Stimulated activated CD4-positive, alpha-beta T cell treated with anti-CD3 and anti-CD28 coated beads, TNF-alpha, amount 100 ng/mL, for 1 hour (primary cell): ENCODE measurements at places on chromosomes 7 and 10.

GRCh38 chr7:116497708-116498107 lies 1.8 kb upstream of the CAV2 start:
- DNase-seq: no peak

- no peak for DNase-seq
These were observed 21.1 kb downstream of the TMEM270 start for GRCh38 chr7:73882047-73882402.

DNA sequence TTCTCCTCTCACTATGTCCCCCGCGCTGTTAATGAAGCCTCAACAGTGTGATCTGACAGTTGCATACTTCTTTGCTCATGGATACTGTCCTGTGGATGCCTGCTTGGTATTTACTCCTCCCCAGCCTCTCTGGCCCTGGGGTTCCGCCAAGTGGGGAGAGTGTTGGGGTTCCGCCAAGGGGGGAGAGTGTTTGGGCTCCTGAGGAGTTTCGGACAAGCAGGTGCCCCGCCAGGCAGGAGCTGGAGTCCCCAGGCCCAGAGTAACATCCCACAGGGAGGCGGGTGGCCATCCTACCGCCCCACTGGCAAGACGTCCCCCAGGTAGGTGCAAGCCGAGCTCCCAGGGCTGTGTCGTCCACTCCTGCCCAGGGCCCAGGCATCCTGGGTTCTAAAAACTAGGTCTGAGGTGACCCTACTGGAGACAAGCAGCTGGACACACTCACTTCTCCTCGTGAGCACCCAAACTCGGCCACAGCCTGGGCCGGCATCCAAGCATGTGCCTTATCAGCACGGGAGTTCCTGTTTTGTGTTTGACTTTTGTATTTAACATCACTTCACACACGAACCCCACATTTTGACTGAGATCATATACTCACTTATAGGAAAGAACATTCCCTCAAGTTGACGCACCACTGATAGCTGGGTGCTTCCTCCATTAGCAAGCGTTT lies 34.2 kb downstream of the CAMK2B start:
- DNase-seq: no peak

GRCh38 chr7:56097700-56098099 lies 4.9 kb upstream of the PHKG1 start:
- no peak for DNase-seq

DNA sequence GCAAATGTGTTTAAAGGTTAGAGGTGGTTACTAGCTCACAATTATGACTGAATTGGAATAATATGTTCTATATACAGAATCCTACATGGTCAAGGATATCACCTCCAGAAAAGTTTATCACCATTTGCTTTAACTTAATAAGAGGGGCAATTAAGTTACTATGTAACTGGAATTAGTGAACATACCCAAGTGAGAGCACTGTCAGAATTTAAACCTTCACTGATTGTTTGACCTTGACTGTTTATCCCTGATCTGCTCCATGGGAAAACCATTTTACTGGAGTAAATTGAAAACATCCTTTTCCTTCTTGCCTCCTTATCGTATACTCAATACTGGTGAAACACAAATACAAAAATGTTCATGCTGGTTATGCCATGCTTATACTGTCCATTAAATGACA lies 107.4 kb downstream of the SEMA3D start:
- no peak for DNase-seq

DNA sequence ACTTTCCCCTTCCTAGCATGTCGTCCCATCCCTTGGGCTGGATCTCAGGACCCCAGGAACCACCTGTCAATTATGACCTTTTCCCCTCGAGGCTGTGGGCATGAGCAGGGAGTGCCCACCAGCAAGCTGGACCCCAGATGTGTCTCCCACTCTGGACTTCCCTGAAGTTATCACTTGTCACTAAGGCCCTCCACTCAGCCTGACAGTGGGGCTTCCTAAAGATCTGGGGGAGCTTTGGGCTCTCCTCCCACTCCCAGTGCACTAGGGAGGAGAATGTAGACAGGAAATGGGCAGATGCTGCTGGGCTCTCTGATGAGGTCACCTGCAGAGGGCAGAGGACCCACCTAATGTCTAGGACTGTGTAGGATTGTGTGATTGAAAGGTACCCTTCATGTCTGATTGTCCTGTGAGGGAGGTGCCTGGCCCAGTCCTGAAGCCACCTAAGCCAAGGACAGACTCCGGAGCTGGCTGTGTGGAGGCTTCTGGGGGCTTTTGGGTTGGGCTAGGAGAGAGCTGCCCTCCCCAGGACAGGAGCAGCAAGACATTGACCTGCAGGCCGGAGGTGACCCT lies 18.7 kb downstream of the MYO1G start:
- DNase-seq: no peak

- no peak for DNase-seq
These were observed 281.5 kb downstream of the GRID1 start for GRCh38 chr10:86085136-86085535.

- no peak for DNase-seq
These were observed 6.1 kb downstream of the PNLIPRP2 start for GRCh38 chr10:116626815-116627214.

DNA sequence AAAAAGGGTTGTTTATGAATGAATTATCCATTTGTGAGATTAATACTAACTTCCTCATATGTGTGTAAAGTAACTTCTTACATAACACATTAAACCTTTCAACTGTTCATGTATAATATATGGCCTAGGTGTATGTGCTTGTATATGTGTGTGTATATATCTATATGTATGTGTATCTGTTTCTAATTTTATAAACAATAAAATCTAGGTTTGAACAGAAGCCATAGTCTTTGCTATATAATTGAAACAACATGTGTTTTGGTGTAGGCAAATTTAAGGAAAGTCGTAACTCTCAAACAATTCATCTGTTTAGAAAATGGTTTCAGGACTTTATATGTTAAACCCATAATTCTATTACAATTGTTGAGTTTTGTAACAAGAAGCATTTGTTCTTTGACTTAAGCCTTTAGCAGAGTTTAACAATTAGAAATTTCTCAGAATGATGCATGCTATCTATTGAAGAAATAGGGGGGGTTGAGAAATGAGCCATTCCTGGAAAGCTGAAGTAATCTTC lies 103.3 kb downstream of the BBS9 start:
- no peak for DNase-seq

GRCh38 chr7:134651991-134652390 lies 5.3 kb downstream of the BPGM start:
- no peak for DNase-seq

GRCh38 chr10:22823109-22823508 lies 104.7 kb upstream of the ARMC3 start:
- DNase-seq: no peak

GRCh38 chr10:42911359-42911758 lies 128.8 kb downstream of the BMS1 start:
- no peak for DNase-seq

DNA sequence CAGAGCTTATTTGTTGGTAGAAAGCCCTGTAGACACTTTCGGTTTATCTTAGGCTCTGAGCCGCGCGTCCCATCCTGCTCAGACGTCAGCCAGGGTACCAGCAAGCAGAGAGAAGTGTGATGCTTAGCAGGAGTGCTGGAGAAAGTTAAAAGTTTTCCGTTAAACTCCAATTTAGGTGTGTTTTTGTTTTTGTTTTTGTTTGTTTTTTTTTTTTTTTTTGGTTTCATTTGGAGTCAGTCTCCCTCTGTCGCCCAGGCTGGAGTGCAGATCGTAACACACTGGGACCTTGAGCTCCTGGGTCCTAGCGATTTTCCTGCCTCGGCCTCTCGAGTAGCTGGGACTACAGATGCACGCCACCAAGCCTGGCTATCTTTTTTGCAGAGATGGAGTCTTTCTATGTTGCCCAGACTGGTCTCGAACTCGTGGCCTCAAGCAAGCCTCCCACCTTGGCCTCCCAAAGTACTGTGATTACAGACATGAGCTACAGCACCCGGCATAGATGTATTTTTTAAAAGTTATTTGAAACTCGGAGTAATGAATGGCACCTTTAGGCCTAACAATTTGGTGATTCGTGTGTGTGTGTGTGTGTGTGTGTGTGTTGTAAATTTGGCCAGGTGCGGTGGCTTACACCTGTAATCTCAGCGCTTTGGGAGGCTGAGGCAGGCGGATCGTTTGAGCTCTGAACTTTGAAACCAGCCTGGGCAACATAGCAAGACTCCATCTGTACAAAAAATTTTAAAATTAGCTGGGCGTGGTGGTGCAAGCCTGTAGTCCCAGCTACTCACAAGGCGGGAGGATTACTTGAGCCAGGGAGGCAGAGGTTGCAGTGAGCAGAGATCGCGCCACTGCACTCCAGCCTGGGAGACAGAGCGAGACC lies 1.3 kb upstream of the HIP1 start:
- peak; percentile 17 for DNase-seq

- no peak for DNase-seq
These were observed 236.5 kb upstream of the PTN start for GRCh38 chr7:137579913-137580640.

- DNase-seq: no peak
These were observed 2.4 kb upstream of the MKLN1 start for GRCh38 chr7:131325179-131325840.

DNA sequence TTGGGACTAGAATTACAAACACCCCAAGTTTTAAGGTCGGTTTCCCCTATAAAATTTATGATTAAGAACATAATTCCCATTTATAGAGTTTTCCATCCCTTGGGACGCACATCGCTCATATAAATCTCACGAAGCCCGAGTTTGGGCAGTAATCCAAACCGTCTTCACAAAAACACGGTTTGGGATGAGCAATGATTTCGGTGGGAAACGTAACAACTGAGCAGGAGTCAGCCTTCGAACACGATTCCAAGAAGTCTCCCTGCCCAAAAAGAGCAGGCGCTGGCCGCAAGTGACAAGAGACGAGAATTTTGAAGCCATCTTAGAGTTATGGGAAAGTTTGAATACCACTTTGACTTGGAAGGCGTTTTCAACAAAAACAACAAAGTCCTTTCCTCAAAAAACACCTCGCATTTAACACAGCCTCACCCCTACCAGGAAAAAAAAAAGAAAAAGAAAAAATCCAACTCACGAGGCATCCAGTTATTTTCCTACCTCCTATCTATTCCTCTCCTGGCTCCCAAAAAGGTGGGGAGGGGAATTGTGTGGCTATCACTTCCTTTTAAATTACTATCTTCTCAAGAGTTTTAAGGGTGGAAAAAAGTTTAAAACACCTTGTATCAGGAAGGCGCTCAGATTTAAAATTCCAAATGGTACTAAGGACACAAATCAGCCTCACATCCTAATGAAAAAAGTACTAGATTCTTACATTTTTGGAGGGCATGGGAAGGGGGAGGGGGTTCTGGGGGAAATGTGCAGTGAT lies 1.6 kb downstream of the SEPHS1 start:
- DNase-seq: no peak

- DNase-seq: no peak
These were observed 79.2 kb upstream of the PPP1R3C start for GRCh38 chr10:91711885-91712680.

GRCh38 chr7:129095258-129095657 lies 40.3 kb upstream of the TNPO3 start:
- no peak for DNase-seq

DNA sequence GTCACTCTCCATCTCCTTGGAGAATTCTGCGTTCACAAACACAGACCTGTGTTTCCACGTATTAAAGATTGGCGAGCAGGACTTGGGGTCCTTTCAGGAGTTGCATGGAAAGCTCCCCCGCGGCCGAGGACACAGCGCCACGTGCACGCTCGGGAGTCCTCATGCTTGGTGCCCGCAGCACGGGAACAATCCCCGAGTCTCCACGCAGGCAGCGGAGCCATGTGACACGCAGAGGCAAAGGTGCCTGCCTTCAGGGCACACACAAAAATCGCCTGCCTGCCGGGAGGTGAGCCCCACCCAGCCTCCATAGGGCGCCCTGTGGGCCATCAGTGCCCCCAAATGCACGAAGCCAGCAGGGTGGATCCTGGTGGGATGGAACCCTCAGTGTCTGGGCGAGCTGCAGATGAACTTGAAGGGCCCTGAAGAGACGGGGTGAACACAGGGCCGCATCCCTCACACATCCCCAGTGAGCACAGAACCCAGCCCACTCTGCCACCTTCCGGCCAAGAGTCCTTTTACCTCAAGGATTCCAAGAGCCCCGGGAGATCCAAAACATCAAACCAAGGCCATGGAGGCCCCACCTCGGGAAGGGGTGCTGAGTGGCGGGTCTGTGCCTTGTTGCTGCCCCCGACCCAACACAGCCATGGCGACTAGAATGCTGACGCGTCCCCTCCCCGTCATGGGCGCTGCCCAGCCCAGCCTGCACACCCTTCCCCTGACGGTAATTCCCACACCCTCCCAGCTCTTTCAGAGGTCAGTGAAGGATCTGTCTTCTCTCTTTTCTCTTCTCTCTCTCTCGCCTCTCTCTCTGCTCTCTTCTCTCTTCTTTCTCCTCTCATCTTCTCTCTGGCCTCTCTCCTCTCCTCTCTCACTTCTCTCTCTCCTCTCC lies 55.9 kb downstream of the CFAP46 start:
- DNase-seq: no peak

DNA sequence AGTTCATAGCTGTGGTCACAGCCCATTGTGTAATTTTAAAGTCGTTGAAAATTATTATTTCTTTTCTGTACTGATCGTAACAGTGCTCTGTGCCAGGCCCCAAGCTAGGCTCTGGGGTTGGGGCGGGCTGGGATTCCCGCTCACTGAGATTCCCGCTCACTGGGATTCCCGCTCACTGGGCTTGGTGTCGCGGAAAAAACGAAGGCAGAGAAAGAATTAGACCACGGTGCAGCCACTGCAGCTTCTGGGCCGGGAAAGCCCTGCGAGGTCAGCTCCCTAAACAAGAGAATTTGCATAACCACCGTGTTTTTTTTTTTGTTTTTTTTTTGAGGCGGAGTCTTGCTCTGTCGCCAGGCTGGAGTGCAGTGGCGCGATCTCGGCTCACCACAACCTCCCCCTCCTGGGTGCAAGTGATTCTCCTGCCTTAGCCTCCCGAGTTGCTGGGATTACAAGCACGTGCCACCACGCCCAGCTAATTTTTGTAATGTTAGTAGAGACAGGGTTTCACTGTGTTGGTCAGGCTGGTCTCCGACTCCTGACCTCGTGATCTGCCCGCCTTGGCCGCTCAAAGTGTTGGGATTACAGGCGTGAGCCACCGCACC lies 31.2 kb downstream of the FOXK1 start:
- no peak for DNase-seq

DNA sequence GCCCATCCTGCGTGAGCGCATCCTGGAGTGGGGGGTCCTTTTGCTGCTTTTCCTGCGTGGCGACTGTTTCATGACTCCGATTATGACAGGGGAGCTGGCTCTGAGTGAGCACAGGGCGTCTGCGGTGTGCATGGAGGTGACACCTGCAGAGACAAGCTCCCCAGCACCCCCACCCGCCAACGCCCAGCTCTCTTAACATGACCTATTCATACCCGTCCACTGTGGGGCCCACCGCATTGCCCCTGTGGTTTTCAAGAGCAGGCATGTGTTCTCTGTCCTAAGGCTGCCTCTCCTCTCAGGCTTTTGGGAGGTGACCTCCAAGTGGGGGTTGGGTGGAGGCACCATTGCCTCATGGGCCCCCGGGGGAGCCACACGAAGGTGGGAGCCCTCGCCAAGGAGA lies 500.7 kb downstream of the TCERG1L start:
- no peak for DNase-seq
